Fibroblast of the aortic adventitia (primary cell): ENCODE measurements at places on chromosomes 4 and X. TPM values are rescaled to one million over a fixed set of nuclear protein-coding genes. Genes with fewer than 3 reads are reported as not detected.

- DNase-seq: no peak
Observed at GRCh38 chrX:22139822-22140221, 107.7 kb downstream of the PHEX start.

GRCh38 chr4:164571593-164572390 is 182.1 kb upstream of the SMIM31 start:
- peak; percentile 12 for DNase-seq

DNA sequence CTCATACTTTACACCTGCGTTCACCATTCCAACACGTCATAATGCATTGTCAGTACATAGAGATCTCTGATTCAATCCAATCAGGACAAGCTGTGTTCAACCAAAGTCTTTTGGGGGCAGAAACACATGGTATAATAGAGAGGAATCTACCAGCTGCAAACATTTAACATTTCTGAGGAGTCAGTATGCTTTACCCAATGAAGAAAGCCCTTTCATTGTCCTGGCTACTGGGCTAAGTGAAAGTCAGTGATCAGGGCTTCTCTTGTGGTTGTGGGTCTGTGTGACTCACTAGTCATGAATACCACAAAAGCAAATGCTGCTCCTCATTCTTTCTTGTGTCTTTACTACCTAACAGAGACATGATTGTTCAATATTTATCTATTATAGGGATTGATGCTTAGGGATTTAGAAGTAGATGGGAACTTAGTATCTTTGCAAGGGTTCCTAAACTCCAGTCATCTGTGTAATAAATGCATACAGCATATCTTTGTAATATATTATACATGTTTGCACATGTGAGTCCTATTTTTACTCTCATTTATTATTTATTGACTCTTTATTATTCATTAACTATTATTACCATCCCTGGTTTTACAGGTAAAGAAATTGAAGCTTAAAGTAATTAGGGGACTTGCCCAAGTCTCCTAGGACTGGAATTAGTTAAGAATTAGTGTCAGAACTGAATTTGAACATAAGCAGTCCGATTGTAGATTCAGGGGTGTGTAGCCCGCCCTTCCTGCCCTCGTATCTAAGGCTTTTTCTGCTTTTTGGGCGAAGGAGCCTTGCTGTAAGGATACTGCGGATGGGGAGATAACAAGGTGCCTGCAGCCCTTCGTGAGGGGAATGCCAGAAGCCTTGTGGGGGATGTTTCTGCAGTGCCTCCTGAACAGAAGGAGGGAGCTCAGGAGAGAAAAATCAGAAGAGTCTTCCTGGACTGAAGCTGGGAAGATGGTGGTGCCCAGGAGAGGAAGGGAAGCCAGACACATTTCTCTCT is 353.1 kb upstream of the BOD1L1 start:
- DNase-seq: peak; percentile 84

GRCh38 chr4:62274782-62275181 is 1074.7 kb downstream of the ADGRL3 start:
- no peak for DNase-seq

DNA sequence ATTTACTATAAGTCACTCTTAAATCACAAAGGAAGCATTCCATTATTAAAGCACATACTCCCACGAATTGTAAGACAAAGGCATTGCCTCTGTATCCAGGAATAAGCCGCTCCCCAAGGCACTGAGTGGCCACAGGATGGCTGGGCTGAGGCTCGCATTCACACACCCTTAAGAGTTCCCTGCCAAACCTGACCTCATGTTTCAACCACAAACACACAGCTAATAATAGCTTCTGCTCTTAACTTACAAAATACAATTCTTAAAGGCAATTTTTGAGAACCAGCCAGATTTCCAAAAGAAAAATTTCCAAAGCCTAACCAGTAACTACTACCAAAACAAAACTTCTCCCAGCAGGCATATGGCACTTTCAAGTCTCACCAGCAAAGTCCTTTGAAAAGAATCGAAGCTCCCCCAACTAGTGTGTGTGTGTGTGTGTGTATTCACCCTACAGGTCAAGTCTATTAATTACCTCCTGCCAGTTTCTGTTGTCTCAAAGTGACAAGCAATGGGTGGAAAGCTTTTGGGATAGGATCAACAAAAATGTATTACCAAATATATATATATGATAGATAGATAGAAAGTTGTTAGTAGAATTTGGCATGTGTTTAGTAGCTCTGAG is 36.0 kb downstream of the ARHGAP6 start:
- DNase-seq: peak; percentile 93

- no peak for DNase-seq
Observed at GRCh38 chr4:7526491-7526890, 91.8 kb upstream of the PSAPL1 start.

Gene LRIT3
- total RNA-seq: under 0.01 TPM in 1 of 2 replicates, not detected in the other

GRCh38 chr4:7422151-7422897 is 12.4 kb downstream of the PSAPL1 start:
- DNase-seq: no peak

DNA sequence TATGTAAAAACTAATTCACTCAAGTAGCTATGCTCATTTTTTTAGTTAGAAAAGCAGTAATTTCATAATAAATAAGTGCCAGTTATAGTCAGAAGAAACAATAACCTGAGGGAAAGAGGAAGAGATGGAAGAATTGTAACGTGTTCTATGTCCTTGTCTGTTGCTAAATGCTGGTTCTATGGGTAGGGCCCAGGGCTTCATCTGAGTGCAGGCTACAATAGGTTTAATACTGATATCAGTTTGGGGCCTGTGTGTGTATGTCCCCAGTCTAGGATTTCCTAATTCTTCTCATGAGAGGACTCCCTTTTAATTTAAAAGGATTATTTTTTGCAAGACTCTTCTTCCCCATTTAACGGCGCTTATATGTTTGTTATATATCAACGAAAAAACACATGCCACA is 3.3 kb upstream of the EREG start:
- no peak for DNase-seq
